T-helper 9 cell (primary cell): ENCODE measurements at places on chromosomes 12 and 14.

GRCh38 chr12:84113666-84114065 lies 798.9 kb downstream of the SLC6A15 start:
- no peak for DNase-seq

- no peak for DNase-seq
These were observed 14.4 kb downstream of the TSFM start for GRCh38 chr12:57796996-57797395.

DNA sequence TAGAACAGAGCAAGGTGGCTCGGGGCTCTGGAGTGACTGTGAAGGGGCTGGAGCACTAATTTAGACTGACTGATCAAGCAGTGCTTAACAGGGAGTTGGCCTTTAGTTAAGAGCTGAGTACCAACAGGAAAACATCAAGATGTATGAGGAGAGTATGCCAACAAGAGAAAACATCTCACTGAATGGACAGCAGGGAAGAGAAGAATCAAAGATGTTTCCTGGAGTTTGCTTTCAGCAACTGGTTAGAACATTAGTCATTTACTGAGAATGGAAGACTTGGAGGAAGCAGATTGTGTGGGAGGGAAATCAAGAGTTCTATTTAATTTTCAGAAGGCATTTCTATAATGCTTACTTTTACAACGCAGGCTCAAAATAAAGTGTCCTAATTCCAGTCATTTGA lies 259.3 kb downstream of the ADAMTS20 start:
- DNase-seq: no peak

GRCh38 chr12:65557438-65558181 lies 266.7 kb upstream of the HMGA2 start:
- DNase-seq: no peak

DNA sequence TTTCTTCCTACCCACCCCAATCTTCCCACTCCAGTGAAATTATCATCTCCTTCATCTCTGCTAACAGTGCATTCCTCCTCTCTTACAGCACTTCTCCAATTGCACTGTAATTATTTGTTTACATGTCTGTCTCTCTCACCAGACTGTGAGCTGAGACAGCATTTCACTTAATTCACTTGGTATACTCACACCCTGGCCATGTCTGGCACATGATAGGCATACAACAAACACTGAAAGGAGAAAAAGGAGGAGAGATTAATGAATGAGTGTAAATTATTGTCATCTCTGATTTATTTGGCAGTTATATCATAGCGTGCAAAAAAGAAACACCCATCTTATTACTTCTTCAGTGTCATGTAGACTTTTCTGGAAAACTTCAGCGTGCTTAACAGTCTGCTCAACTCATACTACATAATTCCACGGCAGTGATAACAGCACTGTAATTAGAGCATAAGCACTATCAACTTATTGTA lies 452.3 kb downstream of the ADAMTS20 start:
- no peak for DNase-seq

GRCh38 chr12:26599096-26599695 lies 233.8 kb downstream of the ITPR2 start:
- no peak for DNase-seq
